ENCODE measurements at places on chromosomes 13 and 19.
A peak's percentile ranks its signal among the peaks of the same experiment; 100 is the strongest.

- DNase-seq, result no peak
Measured at GRCh38 chr13:112060899-112061366, 6.0 kb upstream of the SOX1 start.

DNA sequence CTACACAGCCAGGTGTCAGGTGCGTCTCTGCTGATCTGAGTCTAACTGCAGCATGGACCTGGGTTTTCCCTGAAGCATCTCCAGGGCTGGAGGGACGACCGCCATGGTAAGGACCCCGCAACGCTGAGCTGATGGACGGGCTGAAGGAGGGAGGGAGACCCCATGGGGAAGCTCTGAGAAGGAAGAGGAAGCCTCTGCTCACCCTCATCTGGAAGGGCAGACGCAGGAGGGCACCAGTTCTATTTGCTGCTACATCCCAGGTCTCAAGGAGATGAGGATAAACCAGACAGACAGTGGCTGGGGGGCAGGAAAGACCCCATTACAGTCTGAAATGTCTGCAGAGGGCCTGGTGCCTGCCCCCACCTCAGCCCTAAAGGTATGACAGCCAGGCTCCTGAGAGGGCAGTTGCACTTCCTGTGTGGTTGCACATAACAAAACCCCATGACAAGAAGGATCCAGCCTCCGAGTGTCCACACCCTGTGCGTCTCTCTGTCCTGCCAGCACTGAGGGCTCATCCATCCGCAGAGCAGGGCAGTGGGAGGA, at the start of gene LILRA2:
TSS of gene LILRA2 (plus strand) at position 461 of the 543 bp plus-strand sequence. CDS start 89 bp downstream, outside the sequence.
- DNase-seq, result no peak

- DNase-seq, result no peak
Measured at GRCh38 chr13:112869202-112870050, 99.6 kb upstream of the MCF2L start.

- DNase-seq, result no peak
Measured at GRCh38 chr13:32940601-32941000, 75.6 kb upstream of the KL start.

- peak; percentile 7 for DNase-seq
Measured at GRCh38 chr19:20964798-20965197, 41.7 kb downstream of the ZNF85 start.

GRCh38 chr19:56946159-56946558, 105.6 kb upstream of the PEG3 start:
- DNase-seq, result no peak

GRCh38 chr13:51122868-51123566, 11.9 kb upstream of the C13orf42 start:
- no peak for DNase-seq

DNA sequence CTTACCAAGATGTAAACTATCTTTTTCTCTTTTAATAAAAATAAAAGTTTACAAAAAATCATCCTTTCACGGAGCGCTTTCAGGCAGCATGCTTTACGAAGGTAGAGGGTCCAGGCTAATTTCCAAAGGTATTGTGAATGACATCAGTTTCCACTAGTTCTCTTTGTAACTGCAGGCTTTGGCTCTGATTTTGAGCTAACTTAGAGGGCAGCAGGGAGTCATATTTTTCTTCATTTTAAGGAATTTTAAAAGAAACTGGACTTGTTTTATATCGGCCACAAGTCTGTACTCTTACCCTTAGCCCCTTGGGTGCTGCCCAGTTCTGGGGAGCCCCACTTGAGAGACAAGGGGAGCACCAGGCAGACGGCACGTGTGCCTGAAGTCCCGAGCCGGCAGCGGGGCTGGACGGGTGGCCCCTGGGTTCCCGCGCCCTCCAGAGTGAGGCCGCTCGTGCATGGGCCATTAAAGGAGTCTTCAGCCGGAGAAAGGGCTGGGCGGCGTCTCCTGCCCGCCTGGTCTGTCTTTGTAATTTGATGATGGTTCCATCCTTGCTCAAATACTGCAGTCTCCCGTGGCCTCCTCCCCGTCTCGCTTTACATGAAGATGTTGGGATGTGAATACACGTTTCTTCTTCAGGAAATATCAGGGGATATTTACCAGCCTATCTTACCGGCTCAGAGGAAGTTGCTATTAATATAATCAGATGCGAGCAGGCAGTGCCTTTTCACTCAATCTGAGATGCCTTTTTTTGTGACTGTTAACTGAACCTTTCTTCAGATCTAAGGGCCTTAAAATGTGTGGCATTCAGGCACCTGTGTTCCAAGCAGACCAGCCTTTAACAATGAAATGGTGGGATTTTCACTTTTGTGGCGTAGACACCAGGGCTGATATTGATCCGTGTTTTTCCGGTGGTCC, 67.4 kb downstream of the GGACT start:
- DNase-seq, result no peak

- DNase-seq, result peak; percentile 65
Measured at GRCh38 chr19:48842789-48843162, 6.5 kb upstream of the HSD17B14 start.

- DNase-seq, result no peak
Measured at GRCh38 chr13:99610702-99611289, 109.5 kb downstream of the TM9SF2 start.

DNA sequence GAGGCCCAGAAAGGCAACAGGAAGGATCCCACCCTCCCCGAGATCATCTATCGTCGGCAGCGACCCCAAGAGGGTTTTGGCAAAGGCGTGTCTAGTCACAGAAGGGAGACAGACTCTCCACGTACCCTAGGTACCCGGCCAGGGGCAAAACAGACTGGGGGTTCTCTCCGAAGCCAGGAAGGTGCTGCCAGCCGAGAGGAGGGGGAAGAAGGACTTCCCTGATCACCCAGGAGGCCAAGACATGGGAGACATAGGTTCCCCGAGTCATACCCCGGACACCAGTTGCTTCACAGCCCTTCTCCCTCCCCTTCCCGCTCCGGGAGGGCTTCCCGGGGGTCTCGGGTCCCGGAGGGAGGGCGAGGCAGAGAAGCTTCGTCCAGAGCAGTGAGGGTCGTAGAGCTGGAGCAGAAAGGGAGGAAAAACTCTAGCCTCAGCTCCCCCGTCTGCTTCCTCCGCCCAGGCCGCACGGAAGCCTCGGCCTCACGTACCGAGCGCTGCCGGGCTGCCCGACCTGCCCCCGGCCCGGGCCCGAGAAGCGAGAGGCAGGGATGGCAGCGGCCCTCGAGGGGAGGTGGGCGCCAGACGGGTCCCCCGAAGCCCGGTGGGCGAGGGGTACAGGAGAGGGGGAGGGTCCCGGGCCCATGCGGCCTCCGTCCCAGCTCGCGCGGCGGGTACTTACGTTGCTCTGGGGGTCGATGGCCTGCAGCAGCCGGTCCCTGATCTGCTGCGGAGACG, 644 bp downstream of the MED26 start:
- DNase-seq, result no peak

DNA sequence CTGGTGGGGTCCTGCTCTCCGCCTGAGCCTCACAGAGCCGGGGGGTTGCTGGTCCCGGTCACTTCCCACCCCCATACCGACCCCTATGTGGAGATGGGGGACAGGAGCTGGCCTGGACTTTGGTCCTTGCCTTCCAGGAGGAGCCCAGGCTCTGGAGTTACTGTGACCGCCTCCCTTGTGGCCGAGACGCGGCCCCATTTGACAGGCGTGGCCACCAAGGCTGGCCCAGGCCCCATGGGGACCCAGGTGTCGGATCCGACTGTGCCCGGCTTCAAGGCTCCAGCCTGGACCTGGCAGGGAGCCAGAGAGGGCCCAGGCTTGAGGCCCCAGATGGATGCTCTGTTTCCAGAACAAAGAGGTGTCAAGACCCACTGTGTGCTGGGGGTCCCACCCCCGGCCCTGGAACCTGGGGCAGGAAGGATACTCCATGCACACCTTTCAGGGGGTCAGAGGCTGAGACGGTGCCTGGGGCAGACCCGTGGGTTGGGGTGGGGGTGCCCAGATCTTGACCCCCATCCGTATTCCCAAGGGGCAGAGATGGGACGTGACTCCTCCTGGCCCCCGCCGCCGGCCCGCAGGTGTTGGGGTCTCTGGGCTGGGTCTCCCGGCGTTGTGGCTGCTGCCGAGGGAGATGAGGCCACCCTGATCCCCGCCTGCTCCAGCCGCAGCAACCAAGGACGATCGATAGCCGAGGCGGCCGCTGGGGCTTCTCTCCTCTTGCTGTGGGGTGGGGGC, 47.8 kb upstream of the TCF3 start:
- DNase-seq, result no peak

- no peak for DNase-seq
Measured at GRCh38 chr19:49775742-49776370, 9.1 kb downstream of the AP2A1 start.

GRCh38 chr13:45331692-45332035, 9.3 kb downstream of the TPT1 start:
- DNase-seq, result no peak

Data from CD4-positive, alpha-beta T cell treated with Interleukin-6 for 4 hours (primary cell).